GM23248 (cell line): ENCODE measurements at places on chromosomes 16 and 17. TPM values are rescaled to one million over a fixed set of nuclear protein-coding genes. Genes with fewer than 3 reads are reported as not detected.

The ABCA5 gene
- 7.1 and 9.7 TPM in 2 replicates for total RNA-seq

DNA sequence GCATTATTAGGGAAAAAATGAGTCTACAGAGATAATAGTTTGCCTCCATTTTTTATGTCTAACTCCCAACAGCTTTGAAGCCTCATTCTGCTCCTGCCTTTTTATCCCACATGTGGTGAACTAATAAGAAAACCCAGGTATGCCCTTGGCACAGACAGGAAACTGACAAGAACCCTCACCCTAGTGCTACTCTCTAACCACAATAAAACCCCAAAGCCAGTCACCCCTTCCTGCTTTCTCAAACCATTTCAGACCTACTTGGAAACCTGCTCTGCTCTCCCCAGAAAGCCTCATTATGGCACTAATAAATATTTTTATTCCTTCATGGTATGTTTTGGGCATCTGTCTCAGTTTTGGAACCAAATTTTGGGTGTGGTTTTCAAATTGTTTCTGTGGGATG, 3.9 kb upstream of the MARVELD3 start:
- DNase-seq: no peak

DNA sequence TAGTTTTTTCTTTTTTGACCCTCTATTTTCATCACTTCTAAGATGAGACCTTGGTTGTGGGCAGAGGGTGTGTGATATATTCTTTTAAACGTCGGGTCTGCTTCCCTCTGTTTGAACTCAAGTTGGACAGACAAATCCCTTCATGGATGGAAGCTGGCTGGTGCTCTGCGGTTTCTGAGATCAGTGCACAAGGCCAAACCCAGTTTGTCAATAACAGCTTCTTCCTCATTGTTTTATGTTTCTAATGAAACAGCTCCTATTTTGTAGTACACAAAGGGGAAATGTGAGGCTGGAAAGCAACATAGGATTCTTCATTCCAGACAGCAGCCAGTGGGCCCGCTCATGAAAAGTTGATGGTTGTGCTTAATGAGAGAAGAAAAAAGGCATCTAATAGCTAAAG, 159.6 kb downstream of the PRKCA start:
- DNase-seq: no peak

The CCDC200 gene
- not detected in 2 replicates for total RNA-seq

The TEKT5 gene
- not detected in 2 replicates for total RNA-seq

DNA sequence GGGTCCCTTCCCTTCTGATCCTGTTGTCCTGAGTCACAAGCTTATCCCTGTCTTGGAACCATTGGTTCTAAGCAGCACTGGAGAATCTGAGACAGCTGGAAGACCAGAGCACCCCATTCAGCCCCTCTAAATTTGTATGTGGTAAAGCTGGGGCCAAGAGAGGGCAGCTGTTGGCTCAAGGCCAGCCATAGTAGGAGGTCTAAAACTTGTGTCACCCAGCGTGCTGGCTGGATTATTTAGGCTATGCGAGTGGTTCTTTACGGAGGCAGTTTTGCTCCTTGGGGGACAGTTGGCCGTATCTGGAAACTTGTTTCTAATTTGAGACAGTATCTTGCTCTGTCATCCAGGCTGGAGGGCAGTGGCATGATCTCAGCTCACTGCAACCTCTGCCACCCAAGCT, 69.6 kb upstream of the GSE1 start:
- DNase-seq: no peak

The CD68 gene
- total RNA-seq: 51.1 and 55.0 TPM in 2 replicates

DNA sequence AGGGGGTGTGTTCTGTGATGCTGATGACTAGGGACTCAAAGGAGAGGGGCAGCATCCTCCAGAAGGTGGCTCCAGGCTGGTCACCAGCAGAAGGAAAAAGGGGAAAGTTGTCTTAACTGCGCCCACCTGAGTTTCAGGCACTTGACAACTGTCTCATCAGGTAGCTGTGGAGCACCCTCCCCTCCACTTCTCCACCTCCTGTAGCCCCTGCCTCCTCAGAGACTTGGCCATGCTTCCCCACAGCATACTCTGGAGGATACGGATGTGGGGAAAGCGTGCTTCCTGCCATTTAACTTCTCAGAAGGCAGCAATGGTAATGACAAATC, 17.9 kb downstream of the CFAP20 start:
- no peak for DNase-seq

DNA sequence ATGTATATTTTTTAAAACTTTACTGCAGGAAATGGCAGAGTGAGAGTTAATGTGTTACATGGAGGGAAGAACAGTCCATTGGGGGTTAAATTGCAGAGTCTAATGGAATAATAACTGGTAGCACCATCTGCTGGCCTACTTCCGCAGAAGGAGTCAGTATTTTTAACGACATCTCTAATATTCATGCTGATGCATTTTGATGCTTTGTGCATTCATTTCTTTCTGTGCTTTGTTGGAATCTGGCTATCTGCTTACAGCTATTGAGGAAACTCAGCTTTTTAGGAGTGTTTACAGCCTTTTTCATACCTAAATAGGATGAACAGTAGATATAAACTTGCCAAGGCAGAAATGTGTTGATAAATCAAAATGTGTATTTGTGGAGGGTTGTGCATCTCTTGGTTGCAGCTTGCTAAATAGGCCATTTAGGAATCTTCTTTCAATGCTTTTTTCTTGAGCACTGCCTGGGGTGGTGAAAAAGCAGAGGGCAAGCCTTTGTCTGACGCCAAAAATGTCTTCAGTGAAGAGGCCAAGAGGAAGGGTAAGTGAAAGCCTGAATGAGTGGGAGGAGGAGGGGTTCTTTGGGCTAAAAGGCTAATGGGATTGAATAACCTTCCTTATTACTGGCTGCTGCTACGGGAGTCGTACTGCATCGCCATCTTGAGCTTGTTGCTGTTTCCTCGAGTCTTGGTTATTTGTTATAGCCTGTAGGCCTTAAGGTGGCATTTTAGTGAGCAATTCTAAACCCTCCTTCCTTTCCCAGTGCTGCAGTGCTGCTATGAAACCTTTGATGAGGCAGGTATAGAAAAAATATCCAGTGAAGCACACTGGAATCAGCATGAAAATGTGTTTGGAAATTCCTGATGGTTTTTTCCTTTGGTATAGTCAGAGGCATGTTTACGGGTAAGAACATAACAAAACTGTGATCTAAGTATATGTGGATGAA, 153.3 kb downstream of the CHD9 start:
- DNase-seq: peak; percentile 89

GRCh38 chr17:29577385-29578211, 9.1 kb downstream of the TP53I13 start:
- peak; percentile 66 for DNase-seq

GRCh38 chr17:33689725-33690124, 396.6 kb upstream of the ASIC2 start:
- peak; percentile 8 for DNase-seq

DNA sequence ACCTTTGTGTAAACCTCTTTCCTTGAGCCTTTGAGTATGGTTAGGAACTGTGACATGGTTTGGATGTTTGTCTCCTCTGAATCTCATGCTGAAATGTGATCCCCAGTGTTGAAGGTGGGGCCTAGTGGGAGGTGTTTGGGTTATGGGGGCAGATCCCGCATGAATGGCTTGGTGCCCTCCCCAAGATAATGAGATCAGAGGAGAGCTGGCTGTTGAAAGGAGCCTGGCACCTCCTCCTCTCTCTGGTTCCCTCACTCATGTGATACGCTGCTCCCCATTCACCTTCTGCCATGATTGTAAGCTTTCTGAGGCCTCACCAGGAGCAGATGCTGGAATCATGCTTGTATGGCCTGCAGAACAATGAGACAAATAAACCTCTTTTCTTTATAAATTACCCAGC, 1110.2 kb downstream of the CDH11 start:
- no peak for DNase-seq

DNA sequence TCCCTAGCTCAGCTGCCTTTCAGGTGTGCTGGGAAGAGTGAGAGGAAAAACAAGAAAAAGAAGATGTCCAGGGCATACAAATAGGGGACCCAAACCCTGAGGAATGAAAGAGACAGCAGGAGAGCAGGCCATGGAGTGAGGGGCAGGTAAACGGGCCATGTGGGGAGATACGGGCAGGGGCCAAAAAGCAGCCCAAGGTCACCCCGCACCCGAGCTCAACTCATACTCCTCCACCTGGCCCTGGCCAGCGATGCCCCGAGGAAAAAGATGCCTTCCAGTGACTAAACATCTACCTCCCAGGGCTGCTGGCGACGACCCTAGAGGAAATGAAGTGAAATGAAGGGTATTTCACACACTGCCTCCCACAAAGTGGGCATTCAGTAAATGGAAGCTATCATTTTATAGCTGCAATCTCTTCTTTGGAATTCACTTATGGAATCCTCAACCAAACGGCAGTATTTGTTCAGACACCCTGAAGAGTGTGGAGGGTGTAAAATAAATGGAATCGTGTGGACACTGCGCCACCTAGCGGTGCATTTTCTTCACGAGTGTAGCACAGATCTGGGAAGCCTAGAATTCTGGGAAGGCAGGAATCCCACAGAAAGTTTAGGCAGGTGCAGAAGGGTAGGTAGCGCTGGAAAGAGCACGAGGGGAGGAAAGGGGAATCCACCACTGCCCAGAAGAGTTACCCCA, 14.9 kb downstream of the ELAC2 start:
- DNase-seq: peak; percentile 81

- no peak for DNase-seq
Observed at GRCh38 chr16:66751053-66751302, 431 bp downstream of the DYNC1LI2 start.

- peak; percentile 68 for DNase-seq
Observed at GRCh38 chr17:48011405-48012150, 26.0 kb downstream of the COPZ2 start.

DNA sequence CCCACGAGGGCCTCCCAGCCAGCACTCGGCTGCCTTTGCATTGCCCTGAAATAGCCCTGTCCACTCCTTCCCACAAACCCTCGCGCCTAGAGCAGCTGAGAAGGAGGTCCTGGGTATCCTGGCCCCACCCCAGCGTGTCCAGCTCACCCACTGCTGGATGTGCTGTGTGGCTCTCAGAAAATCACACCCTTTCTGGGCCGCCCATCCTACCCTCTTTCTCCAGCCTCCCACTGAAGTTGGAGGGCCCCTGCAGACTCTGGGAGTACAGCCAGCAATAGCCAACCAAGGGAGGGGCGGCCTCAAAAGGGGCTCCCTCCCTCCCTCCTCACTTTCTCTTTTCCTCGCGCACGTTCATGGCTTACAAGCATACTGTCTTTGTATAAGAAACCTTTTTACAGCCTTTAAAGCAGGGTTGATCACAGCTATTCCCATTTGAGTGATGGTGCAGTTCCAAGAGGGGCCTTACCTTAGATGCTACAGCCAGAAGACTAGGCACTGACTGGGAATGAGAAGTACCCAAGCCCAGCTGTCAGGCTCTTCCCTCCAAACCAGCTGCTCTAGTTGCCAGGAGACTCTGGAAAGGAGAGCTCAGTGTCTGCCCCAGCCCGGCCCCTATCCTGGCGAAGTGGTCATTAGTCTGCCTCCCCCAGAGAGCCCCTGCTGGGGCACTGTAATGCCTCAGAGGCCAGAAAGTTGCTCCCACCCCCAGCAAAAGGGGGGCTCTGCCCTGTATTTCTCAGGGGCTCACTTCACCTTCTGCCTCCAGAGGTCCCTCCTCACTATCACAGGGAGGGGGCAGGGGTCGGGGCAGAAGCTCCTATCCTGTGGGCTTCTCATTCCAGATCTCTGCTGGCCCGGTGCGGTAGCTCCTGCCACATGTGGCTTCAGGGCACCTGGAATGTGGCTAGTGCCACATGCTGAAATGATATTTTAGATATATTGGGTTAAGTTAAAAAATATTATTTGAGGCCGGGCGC, 38.1 kb downstream of the DCAKD start:
- no peak for DNase-seq

The C16orf96 gene
- not detected in 2 replicates for total RNA-seq

The ALOX15B gene
- total RNA-seq: not detected in 2 replicates

The ADAM11 gene
- total RNA-seq: 0.22 and 0.63 TPM in 2 replicates

DNA sequence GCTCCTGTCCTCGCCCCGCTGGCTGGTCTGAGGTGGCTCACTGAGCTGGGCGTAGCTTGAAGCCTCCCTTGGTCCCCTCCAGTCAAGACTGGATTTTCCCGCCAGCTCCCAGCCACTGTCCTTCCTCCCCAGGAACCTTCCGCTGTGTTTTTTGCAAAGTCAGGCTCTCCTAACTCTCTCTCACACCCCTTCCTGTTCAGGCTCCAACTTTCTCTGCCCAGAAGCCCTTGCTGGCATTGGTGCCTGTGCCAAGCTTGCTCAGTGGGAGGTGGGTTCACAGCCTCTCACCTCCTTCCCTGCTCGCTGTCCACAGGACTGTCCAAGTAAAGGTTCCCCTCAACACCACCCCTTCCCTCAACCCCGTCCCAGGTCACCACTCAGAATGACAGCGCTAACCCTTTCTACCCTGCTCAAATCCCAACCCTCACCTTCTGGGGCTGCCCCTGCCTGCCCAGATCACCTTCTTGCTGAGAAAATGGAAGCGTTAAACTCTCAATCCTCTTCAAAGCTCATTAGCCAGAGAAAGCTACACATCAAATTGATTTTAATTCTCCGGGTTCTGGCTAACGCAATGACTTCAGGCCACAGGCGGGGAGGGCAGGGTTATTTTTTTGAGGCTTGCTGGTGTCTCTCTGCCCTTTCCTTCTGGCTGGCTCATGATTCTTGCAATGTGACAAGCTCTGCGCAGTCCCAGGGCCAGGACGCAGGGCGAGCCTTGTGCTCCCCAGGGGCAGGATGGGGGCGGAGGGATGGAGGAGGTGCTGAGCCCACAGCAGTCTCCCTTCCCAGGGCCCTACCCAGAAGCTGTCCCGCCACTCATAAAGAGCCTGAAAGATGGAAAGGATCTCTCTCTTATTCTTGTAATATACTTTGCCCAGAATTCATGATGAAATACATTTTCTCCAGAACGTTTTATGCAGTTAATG, 357.2 kb upstream of the TNRC6C start:
- peak; percentile 27 for DNase-seq

GRCh38 chr16:53817117-53817755, 113.3 kb downstream of the FTO start:
- DNase-seq: peak; percentile 95

- no peak for DNase-seq
Observed at GRCh38 chr17:81452551-81452950, 57.3 kb downstream of the BAHCC1 start.

The JPT1 gene
- 54.0 and 59.8 TPM in 2 replicates for total RNA-seq

The ATP1B2 gene
- not detected in 2 replicates for total RNA-seq

The KRT12 gene
- total RNA-seq: not detected in 2 replicates

- peak; percentile 92 for DNase-seq
Observed at GRCh38 chr16:70746708-70747424, 54.1 kb downstream of the VAC14 start.

DNA sequence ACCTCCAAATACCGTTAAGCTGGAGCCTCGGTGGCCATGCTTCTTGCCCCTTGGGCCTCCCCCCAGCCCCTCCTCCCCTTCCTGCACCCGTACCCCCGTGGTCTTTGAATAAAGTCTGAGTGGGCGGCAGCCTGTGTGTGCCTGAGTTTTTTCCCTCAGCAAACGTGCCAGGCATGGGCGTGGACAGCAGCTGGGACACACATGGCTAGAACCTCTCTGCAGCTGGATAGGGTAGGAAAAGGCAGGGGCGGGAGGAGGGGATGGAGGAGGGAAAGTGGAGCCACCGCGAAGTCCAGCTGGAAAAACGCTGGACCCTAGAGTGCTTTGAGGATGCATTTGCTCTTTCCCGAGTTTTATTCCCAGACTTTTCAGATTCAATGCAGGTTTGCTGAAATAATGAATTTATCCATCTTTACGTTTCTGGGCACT, 928 bp downstream of the HBA1 start:
- DNase-seq: peak; percentile 40

The CNGB1 gene
- not detected in 2 replicates for total RNA-seq

- DNase-seq: no peak
Observed at GRCh38 chr16:11605564-11605886, 18.8 kb upstream of the LITAF start.

GRCh38 chr16:67150833-67151396, at the start of gene B3GNT9:
Gene B3GNT9 (minus strand): TSS chr16:67150998. CDS start chr16:67150485, 513 bp downstream.
- DNase-seq: peak; percentile 97
